ENCODE measurements at places on chromosomes 2 and 18.

- no peak for DNase-seq
Measured at GRCh38 chr18:71913641-71914040, 630.5 kb downstream of the CBLN2 start.

- DNase-seq: no peak
Measured at GRCh38 chr18:46621871-46622270, 35.1 kb downstream of the LOXHD1 start.

GRCh38 chr2:101736861-101737291 lies 39.4 kb downstream of the MAP4K4 start:
- no peak for DNase-seq

DNA sequence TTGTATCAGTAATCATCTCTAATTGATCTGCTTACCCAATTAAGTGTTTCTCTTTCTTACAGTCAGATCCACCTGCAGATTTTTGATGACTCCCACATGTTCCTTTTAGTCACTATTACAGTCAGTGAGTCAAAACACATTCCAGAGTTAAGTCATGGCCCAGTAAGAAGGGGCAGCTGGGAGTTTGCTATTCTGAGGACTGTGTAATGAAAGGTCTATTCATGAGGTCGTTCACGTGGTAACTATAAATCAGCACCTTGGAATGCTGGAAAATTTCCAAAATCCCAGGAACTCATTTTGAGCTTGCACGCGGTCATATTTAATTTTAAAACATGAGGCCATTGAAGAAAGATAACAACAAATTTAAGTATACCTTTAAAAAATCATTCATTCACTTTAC lies 252.5 kb downstream of the XIRP2 start:
- no peak for DNase-seq

- no peak for DNase-seq
Measured at GRCh38 chr2:221228214-221228769, 343.8 kb downstream of the EPHA4 start.
